DMS79 (cell line): ENCODE measurements at places on chromosomes 16 and 17.

- DNase-seq = peak; percentile 64
Observed at GRCh38 chr17:76872221-76872873, 4.1 kb downstream of the MGAT5B start.

- no peak for DNase-seq
Observed at GRCh38 chr16:28609631-28610594, at the start of gene SULT1A1. TSS of gene SULT1A1 (minus strand) at chr16:28610044. CDS start at chr16:28608855, 1,189 bp downstream.

DNA sequence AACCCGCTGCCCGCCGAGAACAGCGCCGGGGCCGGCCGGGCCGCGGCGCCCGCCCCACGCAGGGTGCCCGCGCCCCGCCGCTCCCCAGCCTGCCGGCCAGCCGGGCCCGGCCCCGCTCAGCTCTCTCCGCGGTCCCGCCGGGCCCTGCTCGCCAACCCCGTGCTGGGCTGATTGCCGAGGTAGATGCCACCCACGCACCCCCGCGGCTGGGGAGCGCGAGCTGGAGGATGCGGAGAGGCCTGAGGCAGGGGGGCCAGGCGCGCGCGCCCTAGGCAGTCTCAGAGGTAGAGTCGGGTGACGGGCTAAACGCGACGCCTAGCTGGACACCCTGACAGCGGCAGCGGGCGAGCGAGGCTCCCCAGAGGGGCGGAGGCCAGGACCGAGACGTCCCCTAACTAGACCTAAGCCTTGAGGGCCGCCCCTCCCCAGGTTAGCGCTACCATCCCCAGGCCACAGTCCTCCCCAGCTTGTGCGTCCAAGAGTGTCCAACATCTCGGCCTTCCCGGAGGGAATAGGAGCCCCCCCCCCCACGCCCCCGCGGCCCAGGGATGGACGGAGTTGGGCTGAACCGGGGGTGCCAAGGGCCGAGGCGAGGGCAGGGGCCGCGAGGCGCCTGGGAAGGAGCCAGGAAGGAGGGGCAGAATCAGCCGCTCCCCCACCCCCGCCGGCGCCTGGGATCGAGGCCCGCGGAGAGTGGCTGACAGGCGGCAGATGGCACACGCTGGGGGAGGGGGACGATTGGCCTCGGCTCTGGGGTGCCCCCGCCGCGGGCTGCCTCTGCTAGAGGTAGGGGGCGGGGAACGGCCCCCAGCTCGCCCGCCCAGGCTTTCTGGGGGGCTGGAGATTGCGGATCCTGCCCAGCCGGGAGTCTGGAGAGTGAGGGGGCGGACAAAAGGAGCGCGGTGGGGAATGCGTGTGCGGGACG, 2.5 kb upstream of the ZNF423 start:
- DNase-seq = no peak

DNA sequence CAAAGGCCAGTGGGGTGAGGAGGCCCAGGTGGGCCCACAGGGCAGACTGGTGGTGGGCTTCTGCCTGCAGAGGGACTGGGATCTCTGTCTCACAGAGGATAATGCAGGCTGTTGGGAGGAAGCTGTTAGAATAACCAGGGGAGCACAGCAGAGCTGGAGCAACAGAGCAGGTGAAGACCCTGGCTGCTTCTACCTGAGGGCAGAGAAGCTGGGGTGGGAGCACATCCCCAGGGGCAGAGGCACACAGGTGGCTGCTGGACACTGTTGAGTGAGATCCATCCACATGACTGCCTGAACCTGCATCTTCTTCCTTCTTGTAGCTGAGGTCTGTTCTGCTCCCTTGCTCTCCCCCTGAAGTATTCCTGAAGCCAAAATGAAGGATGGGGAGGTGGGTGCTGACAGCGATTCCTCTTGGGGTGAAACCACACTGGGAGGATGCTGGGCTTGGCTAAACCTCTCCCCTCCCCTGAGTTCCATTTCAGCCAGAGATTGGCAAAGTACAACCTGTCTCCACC, 1725.0 kb downstream of the TP53TG3F start:
- DNase-seq = no peak

GRCh38 chr16:56436258-56436657, 10.9 kb upstream of the AMFR start:
- no peak for DNase-seq

DNA sequence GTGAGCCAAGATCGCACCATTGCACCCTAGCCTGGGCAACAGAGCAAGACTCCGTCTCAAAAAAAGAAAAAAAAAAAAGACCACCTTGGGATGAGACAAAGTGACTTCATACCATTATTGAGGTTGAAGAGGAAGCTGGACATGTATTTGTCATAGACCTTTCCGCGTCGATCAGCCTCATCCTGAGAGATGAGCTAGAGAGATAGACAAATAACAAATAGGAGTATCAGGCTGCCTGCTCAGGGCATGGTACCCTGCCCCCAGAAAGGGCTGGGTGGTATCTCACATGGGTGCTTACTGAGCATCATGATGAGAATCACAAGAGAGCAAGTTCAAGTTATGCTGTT, 22.1 kb downstream of the CNTNAP1 start:
- DNase-seq = no peak

DNA sequence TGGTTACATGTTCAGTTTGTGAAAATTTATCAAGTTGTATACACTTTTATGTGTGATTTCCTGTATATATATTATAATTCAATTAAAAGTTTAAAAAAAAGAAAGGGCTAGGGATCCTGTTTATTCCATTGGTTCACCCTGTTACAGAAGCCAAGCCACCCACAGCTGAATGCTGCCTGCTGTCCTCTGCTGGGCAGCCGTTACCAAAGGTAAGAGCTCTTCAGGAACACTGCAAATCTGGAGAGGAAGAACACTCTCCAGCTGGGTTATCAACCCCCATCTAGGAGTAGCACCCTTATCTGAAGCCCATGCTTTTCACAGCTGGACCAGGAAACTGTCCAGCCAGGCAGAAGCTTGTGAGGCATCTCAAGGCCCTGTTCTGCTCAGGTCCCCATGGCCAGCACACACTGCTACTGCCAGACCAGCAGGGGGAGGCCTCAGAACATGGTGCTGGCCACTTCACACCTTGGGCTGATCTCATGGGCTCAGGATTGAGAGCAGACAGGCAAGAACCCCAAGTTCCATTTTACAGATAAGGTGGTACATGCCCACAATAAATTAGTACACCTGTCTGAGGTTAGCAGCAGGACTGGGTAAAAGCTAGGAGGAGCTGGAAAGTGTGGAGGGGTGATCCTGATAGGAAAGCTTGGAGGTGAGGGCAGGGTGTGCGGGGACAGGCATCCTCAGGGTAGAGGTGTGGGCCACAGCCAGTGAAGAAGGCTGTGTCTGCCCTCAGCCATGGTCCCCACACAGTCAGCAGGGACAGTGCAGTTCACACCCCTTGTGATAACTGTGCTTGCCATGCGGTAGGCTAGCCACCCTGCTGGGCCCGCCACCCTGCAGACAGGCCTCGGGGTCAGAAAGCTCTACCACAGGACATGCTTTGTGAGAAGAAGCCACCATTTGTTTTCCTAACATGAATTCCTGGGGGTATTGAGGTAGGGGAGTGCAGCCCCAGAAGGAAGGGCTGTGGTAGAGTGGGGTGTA, 54.3 kb upstream of the SREBF1 start:
- DNase-seq = peak; percentile 29

GRCh38 chr16:27678955-27679354, 129.0 kb downstream of the KATNIP start:
- DNase-seq = no peak

GRCh38 chr17:34220752-34221395, 34.2 kb upstream of the CCL2 start:
- no peak for DNase-seq

DNA sequence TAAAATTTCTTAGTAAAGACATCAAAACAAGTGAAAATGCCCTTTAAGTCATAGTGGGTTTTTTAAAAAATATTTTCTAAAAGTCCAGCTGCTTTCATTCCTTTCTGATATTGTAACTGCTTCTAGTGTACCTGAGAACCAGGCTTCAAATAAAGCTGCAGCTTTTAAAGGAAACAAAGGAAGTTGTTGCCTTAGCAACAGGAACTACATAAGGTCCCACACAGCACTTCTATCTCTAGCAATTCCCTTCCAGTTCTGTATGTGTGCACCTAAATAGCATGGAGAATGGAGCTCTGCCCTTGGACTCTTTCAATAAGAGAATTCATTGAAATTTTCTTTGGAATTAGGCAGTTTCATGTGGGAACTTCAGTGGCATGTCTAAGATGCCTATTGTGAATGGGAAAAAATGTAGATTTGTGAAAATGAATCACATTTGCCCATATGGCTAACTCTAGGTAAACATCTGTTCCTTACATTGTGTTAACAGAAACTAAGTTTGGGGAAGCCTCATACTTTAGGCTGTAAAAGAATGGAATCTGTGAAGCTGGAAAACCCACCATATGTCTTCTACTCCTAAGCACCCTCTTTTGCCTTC, 206.4 kb downstream of the KIF2B start:
- DNase-seq = no peak

DNA sequence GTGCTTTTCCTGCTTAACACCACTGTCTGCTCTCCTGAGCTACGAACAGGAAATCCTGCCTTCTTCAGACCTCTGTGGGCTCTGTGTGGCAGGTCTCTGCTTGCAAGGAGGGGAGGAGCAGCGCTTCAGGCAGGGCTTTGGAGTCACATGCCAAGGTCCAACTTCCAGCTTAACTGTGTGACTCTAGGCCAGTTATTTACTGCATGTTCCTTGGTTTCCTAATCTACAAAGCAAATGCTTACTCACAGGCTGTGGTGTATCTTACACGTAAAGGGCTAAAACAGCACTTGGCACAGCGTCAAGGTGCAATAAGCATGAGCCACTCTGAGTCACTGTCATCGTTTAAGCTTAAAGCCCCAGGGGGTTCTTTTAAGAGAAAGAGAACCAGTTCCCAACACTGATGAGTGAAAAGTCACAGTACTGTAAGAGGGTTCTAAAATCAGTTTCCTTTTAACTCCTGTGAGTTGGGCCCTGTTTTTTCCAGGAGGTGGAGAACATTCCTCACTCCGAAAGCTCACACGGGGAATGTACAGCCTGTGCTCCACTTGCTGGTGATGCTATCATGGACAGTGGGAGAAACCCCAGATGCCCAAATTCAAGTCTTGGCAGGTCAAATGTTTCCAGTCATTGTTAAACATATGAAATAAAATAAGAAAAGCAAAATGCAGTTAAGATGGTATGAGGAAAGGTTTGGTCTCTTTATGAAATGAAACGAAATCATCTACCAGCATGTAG, 54.1 kb upstream of the BCAR1 start:
- peak; percentile 43 for DNase-seq

GRCh38 chr17:32125848-32126153, 16.5 kb upstream of the RHOT1 start:
- DNase-seq = no peak

GRCh38 chr17:77863814-77864161, 94.7 kb upstream of the TNRC6C start:
- DNase-seq = no peak

GRCh38 chr17:11598274-11599221, at the start of gene DNAH9:
TSS of gene DNAH9 (plus strand) at chr17:11598470. CDS start at chr17:11598499, 29 bp downstream.
- no peak for DNase-seq

DNA sequence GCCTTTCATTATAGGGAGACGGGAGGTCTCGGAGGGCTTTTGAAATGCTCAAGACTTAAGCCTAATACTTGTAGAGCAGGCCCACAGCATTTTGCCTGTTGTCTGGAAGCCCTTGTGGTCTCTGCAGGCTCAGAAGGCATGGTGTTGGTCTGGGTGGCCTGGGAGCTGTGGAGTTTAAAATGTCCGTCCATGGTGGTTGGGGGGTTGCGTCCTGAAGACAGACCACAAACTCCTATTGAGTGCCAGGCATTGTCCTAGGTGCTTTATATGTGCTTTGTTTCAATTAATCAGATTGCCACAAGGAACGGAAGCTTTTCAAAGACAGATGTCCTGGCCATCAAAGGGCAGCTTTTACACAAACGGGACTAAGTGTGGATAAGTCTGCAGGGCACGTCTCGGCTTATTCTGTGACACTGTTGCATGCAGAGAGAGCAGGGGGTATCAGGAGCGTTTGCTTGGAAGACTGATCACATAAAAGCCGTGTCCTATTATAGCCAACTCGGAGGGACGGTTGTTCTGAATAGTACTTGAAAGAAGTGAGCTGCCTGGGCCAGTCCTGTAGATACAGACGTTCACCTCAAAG, 7.8 kb downstream of the NTN1 start:
- no peak for DNase-seq

DNA sequence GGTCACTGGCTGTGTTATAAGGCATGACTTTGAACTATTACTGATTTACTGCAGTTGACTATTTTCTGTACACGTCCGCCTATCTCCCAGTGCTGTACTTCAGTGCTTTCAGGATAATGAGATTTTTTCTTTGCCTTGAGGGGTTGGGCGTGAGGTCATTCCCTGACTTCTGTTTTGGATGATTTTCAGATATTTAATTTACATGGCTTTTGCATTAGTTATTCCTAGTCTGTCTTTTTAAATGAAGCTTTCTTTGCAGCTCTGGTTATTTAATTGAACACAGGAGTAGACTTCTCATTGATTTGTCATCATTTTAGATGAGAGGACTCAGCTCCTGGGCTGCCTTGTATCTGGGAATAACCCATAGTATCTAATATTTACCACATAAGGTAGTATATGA, 23.7 kb downstream of the WIPF2 start:
- DNase-seq = no peak

- no peak for DNase-seq
Observed at GRCh38 chr17:56598466-56598865, 5.0 kb downstream of the NOG start.

GRCh38 chr17:35167046-35167445, 19.4 kb downstream of the UNC45B start:
- DNase-seq = no peak

- no peak for DNase-seq
Observed at GRCh38 chr16:51434567-51435198, 283.6 kb upstream of the SALL1 start.

GRCh38 chr16:51982715-51983680, 563.9 kb downstream of the TOX3 start:
- DNase-seq = peak; percentile 49

DNA sequence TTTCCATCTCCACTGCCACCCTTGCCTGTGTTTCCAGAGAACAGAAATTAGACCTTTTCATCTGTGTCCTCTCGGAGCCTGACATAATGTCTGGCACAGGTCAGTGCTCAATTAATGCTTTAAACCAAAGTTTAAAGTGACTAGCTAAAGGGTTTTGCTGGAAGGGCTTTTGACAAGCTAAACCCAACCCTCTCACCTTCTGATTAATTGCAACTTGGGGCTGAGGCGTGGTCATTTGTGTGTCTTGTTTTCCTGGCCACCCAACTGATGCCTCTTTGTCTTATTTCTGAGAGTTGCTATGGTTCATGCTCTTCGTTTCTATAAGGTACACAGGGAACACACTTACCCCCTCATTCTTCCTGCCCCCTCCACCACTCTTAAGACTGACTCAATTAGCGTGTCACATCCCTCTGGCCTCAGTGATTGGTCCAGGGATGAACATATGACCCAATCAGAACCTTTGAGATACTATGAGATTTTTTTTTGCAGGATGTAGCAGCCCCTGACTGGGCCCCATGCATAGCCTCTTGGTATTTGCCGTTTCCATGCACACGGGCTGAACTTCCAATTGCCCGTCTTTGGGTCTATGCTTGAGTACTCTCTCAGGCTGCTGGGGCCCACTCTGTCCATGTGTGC, 15.8 kb upstream of the BRD7 start:
- no peak for DNase-seq

DNA sequence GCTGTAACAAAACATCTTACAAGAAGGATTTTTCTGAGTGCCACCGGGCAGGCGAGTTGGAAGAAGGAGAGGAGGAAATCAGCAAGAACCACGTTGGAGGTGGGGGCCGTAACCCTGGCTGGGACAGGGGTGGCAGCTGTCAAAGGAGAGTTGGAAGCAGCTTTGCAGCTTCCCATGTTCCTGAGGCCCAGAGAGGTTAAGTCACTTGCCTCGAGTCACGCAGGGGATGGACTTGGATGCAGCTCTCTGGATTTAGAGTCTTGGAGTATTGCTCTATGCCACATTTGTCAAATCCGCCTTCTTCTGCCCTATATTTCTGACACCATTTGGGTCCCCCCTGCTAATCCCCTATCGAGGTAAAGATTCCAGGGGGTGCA, 83.0 kb upstream of the CIBAR2 start:
- DNase-seq = no peak
